GM13977 (cell line): ENCODE measurements at places on chromosomes 5 and 9.

- no peak for DNase-seq
These were observed 224.7 kb upstream of the GRAMD2B start for GRCh38 chr5:126198531-126198930.

DNA sequence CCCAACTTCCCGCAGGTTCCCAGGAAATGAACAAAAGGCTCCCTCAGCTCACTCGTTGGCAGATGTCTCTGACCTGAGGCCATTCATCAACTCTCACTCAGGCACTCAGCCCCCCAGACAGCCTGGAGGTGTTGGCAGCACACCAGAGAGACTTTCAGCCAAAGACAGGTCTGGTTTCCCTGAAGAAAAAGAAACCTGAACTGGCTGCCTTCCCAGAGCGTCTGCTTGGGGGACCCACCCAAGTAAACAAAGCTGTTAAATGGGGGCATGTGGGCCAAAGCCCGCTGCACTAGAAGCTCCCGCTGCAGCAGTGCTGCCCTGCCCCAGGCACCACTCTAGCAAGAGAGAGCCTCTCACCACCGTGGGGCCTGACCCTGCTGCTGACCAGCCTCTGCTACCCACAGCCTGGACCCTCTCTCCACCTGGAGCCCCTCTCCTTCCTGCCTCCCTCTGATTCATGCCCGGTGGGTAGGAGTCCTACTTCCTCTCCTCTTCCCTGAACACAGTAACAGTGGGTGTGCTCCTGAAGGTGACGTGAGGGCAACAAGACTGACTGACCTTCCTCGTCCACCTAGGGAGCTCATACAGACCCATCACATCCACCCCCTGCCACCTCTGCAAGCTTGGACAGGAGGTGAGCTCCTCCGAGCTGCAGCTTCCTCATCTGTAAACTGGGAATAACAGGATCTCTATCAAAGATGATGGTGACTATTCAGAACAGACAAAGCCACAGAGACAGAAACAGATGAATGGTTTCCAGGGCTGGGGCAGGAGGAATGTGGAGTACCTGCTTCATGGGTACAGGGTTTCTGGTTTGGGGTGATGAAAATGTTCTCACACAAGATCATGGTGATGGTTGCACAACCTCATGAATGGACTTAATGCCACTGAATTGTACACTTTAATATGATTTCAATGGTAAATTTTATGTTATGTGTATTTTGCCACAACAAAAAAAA lies 31.0 kb upstream of the GABRP start:
- DNase-seq: no peak

- DNase-seq: no peak
These were observed 152.2 kb upstream of the IRX2 start for GRCh38 chr5:2903451-2904395.

DNA sequence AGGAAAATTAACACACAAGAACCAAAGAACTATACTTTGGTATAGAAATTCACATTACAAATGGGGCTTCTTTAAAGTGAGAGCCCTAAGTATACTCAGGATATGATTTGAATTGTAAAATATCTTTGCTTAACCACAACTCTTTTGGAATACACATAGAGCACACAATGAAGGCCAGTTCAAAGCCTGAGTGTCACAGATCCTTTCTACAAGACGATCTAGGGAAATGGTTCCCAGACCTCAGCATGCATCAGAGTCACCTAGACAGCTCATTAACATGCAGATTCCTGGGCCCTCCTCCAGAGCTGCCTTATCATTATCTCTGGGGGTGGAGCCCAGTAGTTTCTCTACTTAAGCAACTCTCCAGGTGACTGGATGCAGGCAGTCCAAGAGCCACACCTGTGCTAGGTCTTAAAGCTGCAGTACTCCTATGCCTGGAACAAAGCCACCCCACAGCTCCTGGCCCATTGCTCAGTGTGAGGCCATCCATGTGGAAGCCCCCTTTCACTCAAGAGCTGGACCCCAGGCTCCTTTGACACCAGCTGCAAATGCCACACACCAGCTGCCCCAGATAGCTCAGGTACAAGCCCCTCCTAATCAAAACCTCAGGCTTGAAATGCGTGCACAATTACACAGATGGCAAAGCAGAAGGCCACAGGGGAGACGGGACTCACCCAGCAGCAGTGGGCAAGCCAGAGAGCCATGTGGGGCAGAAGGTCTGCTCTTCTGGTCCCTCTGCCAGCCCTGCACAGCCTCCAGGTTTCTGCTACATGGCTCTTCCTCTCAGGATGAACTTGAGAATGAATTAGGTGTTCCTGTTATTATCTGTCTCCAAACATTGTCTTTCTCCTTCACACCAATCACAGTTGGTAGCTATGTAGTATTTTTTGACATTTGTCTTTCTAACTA lies 106.1 kb downstream of the SH3TC2 start:
- DNase-seq: no peak

GRCh38 chr5:19555436-19555835 lies 432.6 kb downstream of the CDH18 start:
- DNase-seq: no peak
